ENCODE measurements at places on chromosomes 5 and 9.

- DNase-seq: peak; percentile 62
These were observed 71.1 kb upstream of the CD180 start for GRCh38 chr5:67267512-67268216.

- DNase-seq: peak; percentile 64
These were observed 173.6 kb downstream of the ARL15 start for GRCh38 chr5:54136516-54137440.

GRCh38 chr5:169978714-169979113, 1.6 kb downstream of the INSYN2B start:
- DNase-seq: no peak

- peak; percentile 36 for DNase-seq
These were observed 35.7 kb upstream of the ORM1 start for GRCh38 chr9:114287001-114287762.

DNA sequence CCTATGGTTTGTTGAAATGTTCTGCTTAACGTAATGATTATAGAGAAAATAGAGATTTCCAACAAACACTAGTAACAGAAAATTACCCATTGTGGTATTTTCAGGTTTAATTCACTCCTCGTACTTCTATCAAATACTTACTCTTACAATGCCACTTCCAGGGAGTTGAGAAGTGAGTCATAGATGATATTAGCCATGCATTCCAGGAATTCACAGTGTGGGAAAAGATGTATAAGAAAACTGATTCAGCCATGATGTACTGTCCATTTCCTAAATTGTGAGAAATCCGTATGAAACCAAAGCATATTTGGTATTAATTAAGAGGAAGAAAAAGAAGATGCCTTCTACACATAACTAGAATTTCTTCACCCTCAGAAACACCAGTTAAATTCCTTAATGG, 1854.6 kb upstream of the WWC1 start:
- DNase-seq: no peak

DNA sequence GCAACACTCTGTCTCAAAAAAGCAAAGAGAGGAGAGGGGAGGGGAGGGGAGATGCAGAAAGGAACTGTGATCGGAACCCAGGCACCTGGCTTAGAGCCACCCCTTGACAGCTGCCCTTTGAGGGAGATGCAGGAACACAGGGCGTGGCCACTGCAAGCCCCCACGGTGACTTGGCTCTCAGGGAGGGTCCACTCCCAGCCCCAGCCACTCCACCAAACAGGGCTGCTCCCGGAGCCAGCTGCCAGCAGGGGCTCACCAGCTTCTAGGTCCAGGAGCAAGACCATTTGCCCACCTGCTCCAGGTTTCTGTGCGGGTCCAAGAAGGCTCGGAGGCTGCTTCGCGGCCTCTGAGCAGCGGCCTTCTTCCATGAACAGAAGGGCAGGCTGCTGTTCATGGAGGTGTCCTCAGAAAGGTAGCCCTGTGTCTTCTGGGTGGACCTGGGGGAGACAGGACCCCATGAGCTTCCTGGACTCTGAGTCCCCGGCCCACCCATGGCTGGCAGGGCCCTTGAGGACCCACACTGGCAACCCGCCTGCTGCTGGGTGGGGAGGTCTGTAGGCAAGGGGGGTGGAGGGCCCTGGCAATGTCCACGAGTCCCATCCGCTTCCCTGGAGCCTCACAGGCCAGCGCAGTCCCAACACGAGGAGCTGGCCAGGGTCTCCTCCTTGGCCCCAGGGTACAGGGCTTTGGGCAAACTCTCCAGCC, 7.9 kb downstream of the C9orf50 start:
- DNase-seq: peak; percentile 52

- DNase-seq: no peak
These were observed 61.7 kb downstream of the GALNT12 start for GRCh38 chr9:98869078-98869745.

DNA sequence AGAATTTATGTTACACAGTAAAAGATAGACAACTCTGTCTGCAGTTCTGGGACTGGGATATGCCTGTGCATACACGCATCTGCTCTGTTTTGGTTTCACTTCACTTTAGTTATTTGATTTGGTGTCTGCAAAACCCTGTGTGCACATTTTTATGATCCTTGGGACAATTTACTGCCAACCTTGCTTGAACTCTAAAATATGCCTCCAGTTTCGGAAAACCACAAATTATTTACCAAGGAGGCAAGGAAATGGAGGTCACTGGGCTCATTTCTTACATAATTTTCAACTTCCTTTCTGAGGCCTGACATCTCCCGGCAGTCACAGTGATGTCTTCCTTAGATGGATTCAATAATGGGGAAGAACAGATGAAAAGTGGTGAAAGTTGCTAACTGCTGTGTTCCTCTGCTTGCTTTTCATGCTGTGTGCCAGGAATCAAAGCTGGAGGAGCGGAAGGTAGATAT, 61.2 kb upstream of the TAF11L2 start:
- no peak for DNase-seq

DNA sequence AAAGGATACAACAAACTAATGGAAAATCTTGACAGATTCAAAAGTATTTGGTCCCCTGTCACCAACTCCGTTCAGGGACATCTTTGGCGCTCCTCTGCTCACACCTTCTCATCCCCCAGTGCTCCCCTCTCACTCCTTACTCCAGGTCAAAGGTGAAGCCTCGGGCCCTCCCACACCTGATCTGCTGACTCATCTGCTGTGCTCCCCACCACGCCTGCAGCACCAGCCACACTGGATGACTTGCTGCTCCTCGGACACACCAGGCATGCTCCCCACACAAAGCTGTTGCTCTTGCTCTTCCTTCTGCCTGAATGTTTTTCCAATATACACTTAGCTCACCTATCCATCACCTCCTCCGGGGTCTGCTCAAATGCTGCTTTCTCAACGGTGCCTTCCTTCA, 123.4 kb downstream of the ESM1 start:
- no peak for DNase-seq

- DNase-seq: no peak
These were observed 79.8 kb upstream of the MAMDC2 start for GRCh38 chr9:69963803-69964202.

DNA sequence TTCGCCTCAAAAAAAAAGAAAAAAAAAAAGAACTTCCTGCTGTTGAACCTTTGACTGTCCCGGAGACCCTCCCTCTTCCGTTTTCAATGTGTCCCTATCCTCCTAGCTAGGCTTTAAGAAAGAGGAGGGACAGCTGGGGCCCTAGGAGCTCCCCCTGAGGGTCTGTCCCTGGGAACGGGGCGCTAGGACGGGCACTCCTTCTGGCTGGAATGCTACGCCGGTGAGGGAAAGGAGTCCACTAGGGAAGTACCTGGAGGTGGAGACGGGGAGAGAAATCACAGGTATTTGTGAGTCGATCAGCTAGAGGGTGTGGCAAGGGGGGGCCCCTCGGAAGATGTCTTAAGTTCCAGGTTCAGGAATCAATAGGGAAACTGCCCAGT, 4.6 kb downstream of the SIT1 start:
- DNase-seq: peak; percentile 63

DNA sequence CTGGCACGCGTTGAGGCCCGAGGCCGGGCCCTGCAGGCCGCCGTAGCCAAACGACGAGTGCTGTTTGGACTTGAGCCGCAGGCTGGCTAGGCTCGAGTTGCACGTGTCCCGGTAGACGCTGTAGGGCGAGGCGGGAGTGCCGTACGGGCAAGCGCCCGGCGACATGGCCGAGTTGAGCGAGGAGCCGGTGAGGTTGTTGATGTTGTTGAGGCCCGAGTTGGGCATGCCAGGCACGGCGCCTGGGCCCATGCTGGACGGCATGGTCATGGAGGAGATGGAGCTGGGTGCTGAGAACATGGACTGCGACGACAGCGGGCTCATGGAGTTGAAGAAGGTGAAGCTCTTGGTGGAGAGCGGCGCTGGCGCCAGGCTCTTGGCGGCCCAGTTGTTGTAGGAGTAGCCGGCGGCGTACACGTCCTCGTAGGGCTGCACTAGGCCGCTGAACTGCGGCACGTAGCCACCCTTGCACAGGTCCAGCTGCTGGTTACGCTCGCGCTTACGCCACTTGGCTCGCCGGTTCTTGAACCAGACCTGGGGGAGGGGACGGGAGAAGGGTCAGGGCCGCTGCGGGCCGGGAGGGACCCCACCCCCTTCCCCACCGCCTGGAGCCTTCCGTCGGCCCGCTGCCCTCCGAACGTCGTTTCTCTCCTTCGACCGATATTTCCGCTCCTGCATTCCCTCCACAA, 5.1 kb downstream of the PITX1 start:
- peak; percentile 56 for DNase-seq

DNA sequence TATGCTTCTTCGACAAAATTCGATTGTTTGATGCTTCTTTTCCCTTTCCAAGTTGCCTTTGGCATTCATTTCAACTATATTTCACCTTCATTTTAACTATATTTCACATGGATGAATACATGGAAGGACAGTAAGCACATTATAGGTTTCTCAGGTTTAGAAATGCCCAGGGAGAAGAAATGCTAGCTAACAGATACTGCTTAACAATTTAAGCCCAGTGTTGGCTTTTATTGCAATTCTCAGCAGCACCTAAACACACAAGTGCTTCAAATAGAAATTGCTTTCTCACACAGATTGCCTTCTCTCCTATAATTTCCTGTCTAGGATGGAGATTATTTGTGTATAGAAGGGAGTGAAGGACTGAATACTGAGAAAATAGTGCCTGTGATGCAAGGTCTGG, 30.2 kb upstream of the SMC5 start:
- DNase-seq: no peak

- no peak for DNase-seq
These were observed 15.8 kb downstream of the RICTOR start for GRCh38 chr5:39058178-39058921.

DNA sequence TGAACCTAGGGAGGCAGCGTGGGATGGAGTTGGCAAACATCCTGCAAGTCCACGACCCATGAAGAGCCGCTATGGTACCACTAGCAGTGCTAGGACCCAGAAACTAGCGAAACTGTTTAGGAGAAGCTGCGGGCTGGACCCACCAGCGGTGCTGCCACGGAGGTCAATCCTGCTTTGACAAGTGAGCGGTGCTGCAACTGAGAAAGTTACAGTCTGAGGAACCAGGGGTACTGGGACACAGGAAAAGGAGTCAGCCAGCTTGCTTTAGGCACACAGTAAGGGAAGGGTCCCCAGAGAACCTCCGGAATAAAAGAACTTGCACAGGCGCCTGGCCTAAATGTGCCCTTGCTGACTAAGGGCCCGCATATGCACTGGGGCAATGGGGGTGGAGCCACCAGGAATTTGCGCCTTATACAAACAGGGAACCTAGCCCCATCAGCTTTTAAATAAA, 23.6 kb upstream of the ANXA2R start:
- DNase-seq: no peak

GRCh38 chr5:164799391-164799790, 1294.0 kb downstream of the MAT2B start:
- DNase-seq: no peak

GRCh38 chr5:32330126-32330971, 17.6 kb upstream of the MTMR12 start:
- DNase-seq: no peak

DNA sequence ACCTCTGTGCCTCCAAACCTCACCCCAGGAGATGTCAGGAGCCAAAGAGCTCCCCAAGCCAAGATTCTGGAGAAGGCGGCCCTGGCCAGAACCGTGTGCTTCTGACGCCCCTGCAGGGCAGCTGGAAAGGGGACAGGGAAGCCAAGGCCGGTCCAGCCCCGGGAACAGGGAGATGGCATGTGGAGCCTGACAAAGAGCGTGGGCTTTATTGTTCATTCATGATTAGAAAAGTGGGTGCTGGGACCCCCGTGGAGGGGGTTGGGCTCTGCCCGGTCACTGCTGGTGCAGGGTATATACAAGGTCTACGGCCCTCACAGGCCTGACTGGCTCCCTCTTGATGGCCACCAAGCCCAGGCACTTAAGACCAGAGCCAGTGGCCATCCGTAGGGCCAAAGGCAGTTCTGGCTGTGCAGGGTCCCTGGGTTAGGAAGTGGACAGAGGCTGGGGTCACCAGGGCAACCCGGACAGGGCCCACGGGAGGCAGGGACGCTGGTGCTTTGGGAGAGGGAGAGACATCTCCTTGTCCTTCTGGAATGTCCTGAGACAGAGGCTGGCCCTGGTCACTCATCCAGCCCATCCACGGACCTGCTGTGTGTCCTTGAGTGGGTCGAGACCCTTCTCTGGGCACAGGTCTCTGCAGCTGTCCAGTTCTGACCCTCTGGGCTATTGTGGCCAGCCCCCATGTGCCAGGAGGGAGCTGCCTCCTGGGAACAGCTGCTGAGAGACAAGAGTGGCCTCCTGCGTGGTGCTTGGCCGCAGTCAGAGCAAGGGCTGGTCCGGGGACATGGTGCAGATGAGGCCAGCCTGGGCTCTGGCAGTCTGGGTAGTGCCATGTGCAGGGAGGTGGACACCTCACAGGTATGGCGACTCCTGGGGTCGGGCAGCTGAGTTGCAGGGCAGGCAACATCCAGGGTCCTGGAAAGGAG, 12.5 kb downstream of the NINJ1 start:
- peak; percentile 18 for DNase-seq

GRCh38 chr5:165370794-165371193, 1865.4 kb downstream of the MAT2B start:
- no peak for DNase-seq

DNA sequence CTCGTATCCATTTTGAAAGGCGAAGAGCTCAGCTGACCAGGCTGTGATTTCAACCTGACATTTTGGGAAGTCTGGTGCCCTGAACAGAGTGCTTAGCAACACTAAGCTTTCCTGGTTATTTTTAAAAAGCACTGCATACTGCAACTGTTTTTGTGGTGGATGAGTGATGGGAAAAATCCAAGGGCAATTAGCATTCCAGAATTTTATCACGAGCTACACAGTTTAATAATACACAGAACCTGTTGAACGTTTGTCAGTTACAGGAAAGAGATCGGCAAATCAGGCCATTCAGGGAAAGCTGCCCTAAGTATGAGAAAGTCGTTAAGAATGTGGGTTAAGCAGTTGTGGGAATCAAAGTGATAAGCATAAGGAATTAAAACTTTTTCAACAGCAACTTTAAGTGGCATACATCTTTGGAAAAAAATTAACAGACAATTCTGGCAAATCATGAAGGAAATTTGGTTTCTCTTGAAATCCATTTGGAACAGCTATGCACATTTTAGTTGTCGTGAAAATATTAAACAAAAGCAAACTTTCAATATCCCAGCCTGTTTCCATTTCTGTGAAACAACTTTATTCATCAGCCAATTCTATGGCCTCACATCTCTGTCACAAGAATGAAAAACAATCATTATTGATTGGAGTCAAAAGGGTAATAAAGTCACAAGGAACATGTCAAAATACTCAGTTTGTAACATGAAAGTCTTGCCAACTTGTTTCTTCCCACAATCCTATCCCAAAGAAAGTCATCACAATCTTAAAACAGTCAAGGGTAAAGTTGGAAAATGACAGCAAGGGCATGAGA, 25.7 kb downstream of the PUM3 start:
- no peak for DNase-seq

DNA sequence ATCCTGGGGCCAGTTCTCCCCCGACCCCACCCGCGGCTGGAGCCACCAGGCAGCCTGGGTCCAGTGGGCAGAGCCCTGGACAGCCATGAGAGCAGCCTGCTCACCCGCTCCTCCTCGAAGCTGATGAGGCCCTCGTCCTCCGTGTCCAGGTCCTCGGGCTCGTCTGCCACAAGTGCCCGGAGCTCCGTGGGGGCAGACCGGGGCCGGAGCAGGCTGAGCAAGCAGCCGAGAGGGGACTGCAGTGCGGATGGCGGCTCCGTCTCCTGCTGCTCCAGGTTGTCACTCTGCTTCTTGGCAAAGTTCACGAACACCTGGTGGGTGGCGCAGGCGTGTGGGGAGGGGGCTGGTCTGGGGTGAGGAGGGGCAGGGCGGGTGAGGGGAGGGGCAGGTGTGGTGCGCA, 11.9 kb upstream of the CLIC3 start:
- DNase-seq: no peak

Data from femur (tissue), 1 donor.